ENCODE measurements at places on chromosomes 4 and X.

DNA sequence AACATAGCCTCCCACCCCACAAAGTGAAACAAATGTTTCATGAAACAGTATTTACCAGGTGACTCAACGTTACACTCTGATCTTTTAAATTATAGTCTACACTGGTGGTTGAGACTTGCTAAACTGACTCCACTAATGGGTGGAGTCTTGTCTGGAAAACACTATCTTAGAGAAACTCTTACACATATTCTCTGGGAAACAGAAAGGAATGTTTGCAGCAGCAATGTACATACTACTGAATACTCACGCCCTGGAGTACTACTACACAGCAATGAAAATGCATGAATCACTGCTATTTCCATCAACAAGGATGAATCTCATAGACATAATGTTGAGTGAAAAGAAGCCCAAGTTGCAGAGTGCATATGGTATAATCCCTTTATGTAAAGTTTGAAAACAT is 208.5 kb upstream of the IGFBP7 start:
- DNase-seq: no peak

GRCh38 chrX:150887906-150888465 is 10.5 kb downstream of the CD99L2 start:
- no peak for DNase-seq

DNA sequence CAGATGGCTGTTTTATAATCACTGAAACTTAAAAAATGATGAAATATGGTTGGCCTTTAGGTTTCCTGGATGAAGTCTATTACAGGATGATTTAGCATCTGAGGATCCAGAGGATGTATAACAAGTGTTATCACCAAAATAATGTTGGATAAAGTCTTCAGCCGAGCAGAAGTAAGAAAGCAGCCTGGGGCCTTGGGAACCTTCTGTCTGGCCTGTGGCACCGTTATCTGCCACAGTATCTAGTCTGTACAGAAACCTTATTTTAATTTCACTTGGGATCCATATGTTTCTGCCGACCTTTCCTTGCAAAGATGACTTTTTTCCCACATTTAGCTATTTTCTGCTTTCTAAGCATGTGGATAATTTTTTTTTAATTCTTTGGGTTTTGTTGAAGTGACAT is 20.5 kb upstream of the ANTXR2 start:
- no peak for DNase-seq

- DNase-seq: no peak
Observed at GRCh38 chr4:116215622-116216021, 869.8 kb downstream of the TRAM1L1 start.

GRCh38 chr4:121778991-121779628 is 14.1 kb upstream of the SMIM43 start:
- no peak for DNase-seq
